ENCODE measurements at places on chromosomes 7 and 10. TPM values are rescaled to one million over a fixed set of nuclear protein-coding genes. Genes with fewer than 3 reads are reported as not detected.

The ZNF503 gene
- 29.8 TPM for total RNA-seq

The SSC4D gene
- 0.36 TPM for total RNA-seq

The CYP2C9 gene
- not detected for total RNA-seq

The ITGA8 gene
- 2.6 TPM for total RNA-seq

The NANOS1 gene
- 2.7 TPM for total RNA-seq

The LRMDA gene
- 3.6 TPM for total RNA-seq

The ICA1 gene
- 0.45 TPM for total RNA-seq

The TMEM140 gene
- 12.1 TPM for total RNA-seq

The UBE2D4 gene
- total RNA-seq = 32.3 TPM

The GIMAP6 gene
- 0.18 TPM for total RNA-seq

The FAM13C gene
- total RNA-seq = 9.1 TPM

The HMX3 gene
- not detected for total RNA-seq

The GATA3 gene
- not detected for total RNA-seq

The SFMBT2 gene
- total RNA-seq = 0.25 TPM

The CUBN gene
- total RNA-seq = 3.4 TPM

The TMEM213 gene
- 0.33 TPM for total RNA-seq

The ABCC2 gene
- 0.98 TPM for total RNA-seq

The PPP1R3A gene
- not detected for total RNA-seq

The SH2B2 gene
- total RNA-seq = 4.9 TPM

The NKX1-2 gene
- total RNA-seq = not detected

The CH25H gene
- not detected for total RNA-seq

The PKD2L1 gene
- not detected for total RNA-seq

The INA gene
- 0.33 TPM for total RNA-seq

The CCDC172 gene
- total RNA-seq = not detected

The CDK14 gene
- total RNA-seq = 44.8 TPM

The GPR22 gene
- total RNA-seq = not detected

The ANKRD1 gene
- total RNA-seq = 1.4 TPM

The LOXL4 gene
- total RNA-seq = 14.3 TPM

The ADRA2A gene
- total RNA-seq = 0.82 TPM

The GSAP gene
- 3.2 TPM for total RNA-seq

The CPED1 gene
- 30.0 TPM for total RNA-seq

The SPDYE5 gene
- total RNA-seq = not detected

The KCNK18 gene
- not detected for total RNA-seq

The CPN1 gene
- not detected for total RNA-seq

The COL26A1 gene
- total RNA-seq = not detected

The GDF2 gene
- not detected for total RNA-seq

The COBL gene
- not detected for total RNA-seq

The ZNF488 gene
- total RNA-seq = 0.18 TPM

The EBF3 gene
- total RNA-seq = 14.7 TPM

The CTNNA3 gene
- total RNA-seq = not detected

The CRHR2 gene
- not detected for total RNA-seq

Data from fibroblast of the aortic adventitia (primary cell).